Dermis microvascular lymphatic vessel endothelial cell (primary cell): ENCODE measurements at places on chromosomes 7 and 10. TPM values are rescaled to one million over a fixed set of nuclear protein-coding genes. Genes with fewer than 3 reads are reported as not detected.

The FGFBP3 gene
- 0.13 and 0.51 TPM in 2 replicates for total RNA-seq

- DNase-seq: no peak
Observed at GRCh38 chr7:922334-923107, 32.0 kb downstream of the ADAP1 start.

DNA sequence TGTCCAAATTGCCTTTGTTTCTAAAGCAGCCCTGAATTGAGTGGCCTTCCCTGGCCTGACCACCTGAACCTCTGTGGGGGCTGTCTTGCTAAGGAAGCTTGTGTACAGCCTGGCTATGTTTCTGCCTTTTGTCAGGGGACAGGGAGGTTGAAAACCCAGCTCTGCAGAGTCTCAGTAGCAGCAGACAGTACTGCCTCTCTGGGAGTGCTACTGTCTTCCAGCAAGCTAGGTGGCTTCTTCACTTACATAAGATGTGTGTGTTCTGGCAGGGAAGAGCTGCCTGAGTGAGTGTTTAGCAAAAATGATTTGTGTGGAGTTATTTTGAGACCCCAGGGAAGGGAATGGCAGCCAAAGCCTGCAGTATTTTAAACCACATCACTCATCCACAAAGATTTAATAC, 57.4 kb downstream of the LRRC4 start:
- no peak for DNase-seq

DNA sequence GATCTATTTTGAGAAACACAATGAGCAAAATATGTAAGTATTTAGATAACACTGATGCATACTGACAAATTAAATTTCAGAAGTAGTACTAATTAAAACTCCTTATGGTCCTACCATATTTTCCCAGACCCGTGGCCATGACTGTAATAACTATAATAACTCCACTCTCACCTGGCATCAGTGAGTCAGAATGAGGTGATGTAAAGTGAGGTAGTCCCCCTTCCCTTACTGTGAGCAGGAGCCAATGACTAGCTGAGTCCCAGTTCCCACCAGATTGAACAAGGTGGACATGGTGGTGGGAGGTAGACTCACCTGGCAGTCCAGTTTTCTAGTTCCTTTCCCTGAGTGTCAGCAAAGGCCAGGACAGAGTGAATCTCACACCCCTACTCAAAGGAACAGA, 630.5 kb upstream of the IGFBP3 start:
- DNase-seq: no peak

DNA sequence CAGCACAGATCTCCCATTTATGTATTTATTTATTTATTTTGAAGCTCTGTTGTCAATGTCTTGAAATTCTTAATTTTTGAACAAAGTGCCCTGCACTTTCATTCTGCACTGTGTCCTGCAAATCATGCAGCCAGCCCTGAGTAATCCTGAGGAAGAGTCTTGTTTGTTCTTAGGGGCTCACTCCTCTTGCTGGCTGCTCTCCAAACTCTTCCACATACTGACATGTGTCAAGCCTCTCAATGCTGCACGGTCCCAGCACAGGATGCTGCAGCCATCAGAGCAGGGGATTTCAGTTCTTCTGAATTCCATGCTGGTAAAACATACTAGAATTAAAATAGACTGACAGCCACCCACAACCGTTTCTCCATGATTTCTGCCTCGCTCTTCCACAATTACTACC, 207.2 kb downstream of the PARD3 start:
- no peak for DNase-seq

GRCh38 chr10:241966-242643, 106.8 kb downstream of the ZMYND11 start:
- DNase-seq: no peak

GRCh38 chr7:151727579-151728285, 149.2 kb downstream of the PRKAG2 start:
- DNase-seq: no peak

DNA sequence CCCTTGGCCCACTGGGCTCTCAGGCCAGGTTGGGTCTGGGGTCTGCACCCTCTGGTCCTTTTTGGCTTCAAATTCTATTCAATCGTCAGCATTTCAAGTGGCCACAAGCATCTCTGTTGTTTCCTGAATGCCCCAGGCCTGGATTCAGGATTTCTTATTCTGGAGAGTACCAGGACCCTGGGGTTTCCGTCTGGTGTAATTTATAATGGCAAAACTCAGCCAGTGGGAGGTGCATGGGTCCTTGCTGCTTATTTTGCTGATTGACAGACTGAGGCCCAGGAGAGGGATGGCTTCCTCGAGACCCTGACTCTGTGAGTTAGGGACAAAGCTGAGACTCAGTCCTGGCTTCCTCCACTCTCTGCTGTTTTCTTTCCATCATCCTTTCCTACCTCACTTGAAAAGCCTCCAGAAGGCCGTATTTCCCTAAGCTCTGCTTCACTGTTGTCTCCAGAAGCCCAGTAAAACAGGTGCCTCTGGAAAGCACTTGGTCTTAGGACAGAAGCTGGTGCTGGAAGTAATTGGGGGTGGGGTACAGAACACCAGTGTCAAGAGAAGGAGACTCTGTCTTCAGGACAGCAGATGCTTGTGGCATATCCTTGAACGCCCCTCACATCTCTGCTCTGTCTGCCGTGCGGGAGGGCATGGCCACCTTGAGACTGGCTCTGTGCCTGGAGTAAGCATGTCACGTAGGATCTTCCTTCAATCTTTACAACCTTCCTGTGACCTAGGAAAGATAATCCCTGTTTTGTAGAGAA, 39.4 kb upstream of the SH2D4B start:
- no peak for DNase-seq

GRCh38 chr10:86706401-86706841, 38.1 kb downstream of the LDB3 start:
- DNase-seq: no peak

The NRCAM gene
- 1.5 and 3.3 TPM in 2 replicates for total RNA-seq

The PAX4 gene
- not detected in 2 replicates for total RNA-seq

DNA sequence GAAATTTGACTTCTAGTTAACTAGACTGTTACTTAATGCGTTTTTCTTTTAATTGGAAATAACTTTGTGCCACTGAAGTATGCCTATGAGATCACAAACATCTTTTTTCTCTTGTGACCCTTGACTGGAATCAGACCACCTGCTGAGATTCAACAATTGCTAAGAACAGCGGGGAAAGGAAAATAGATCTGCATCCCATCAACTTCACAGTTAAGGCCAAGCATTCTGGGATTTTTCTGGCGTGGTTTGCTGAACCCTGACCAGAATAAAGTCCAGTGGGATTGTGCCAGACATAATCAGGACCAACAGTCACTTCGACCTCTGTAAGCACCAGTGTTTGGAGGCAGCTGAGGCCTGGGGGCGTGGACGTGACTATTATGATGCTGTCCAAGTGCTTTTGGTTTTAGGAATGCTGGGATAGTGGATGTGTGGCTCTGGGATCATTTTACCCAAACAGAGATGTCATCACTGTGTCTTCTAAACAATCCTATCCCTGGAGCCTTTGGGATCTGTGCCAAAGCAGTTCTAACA, 373.3 kb upstream of the PRKCQ start:
- no peak for DNase-seq
